ENCODE measurements at places on chromosomes 5 and 9. TPM values are rescaled to one million over a fixed set of nuclear protein-coding genes. Genes with fewer than 3 reads are reported as not detected.

DNA sequence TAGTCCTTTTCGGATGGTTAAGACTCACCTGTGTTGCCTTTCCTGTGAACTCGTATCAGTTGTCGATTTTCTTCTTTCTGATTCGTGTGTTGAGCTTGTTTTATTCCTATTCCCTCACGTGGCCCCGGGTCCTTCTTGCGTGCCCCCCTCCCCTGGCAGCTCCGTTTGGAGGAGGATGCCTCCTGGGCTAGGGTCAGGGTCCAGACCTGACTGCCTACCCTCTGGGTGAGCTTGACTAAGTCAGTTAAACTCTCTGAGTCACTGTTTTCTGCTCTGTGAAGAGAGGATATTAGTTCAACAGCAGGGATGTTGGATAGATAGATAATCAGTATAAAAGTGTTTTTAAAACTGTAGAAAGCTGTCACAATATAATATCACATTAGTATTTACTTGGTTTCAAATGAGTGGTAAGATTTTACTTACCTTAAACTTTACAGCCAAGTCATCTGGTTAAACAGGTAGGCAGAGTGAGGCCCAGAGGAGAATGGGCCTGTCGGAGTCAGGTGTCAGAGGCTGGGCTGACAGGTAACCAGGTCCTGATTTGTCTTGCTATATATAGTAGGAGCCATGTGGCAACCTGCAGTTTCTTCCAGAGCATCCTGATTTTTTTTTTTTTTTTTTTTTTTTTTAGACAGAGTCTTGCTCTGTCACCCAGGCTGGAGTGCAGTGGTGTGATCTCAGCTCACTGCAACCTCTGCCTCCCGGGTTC, 24.2 kb downstream of the PPARGC1B start:
- DNase-seq: no peak

DNA sequence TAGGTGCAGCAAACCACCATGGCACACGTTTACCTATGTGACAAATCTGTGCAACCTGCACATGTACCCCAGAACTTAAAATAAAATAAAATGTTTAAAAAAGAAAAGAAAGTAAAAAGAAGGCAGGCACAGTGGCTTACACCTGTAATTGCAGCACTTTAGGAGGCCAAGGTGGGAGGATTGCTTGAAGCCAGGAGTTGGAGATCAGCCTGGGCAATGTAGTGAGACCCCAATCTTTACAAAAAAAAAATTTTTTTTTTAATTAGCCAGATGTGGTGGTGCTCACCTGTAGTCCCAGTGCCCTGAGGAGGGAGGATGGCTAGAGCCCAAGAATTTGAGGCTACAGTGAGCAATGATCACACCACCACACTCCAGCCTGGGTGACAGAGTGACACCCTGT, 12.5 kb upstream of the LHFPL2 start:
- no peak for DNase-seq

- DNase-seq: no peak
Observed at GRCh38 chr5:123094237-123094918, 5.3 kb downstream of the PRDM6 start.

- DNase-seq: no peak
Observed at GRCh38 chr9:107397076-107398044, 92.2 kb downstream of the KLF4 start.

DNA sequence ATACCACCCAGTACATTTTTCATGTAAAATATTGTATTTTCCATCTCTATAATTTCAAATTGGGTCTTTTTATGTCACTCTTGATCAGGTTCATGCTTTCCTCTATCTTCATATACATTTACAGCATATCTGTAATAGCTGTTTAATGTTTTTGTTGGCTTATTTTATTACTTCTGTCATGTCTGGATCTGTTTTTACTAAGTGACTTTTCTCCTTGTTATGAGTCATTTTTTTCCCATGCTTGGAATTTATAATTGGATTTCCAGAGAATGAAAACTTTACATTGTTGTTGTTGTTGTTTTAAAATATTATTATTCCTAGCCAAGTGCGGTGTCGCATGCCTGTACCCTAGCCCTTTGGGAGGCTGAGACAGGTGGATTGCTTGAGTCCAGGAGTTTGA, 5.6 kb upstream of the ADAMTS19 start:
- DNase-seq: no peak

REEP2 gene
- 0.42 TPM for total RNA-seq

DNA sequence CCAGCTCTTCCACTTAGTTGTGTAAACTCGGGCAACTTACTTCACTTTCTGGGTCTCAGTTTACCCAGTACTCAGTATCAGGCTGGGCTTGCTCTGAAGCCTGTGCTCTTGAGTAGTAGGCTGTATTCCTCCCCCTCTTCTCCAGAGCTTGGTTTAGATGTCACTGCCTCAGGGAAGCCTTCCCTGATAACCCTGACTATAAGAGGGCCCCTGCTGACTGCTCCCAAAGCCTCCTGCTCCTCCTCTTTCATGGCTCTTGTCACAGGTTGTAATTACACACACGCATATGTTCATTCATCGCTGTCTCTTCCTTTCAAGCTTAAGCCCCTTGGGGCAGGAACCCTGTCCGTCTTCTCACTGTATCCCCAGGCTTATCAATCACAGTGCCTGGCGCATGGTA, 140.2 kb downstream of the RGS3 start:
- no peak for DNase-seq

DNA sequence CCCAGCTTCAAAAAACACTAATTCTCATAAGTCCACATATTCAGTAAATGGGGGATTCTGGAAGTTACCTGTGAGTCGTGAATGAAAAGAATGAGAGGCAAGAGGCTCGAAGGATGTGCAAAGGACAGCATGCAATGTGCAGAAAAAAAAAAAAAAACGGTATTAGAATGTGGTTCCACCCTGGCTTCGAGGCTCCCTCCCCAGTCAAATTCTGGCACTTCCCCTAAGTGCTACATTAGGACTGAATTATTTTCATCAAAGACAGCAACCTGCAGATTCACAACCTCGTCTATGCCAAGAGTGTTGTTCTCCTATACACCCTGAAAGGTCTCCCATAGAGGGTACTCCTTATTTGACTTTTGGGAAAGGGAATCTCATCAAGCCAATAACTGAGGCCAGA, 16.5 kb downstream of the CAPSL start:
- DNase-seq: no peak

MSMP gene
- total RNA-seq: not detected

DNA sequence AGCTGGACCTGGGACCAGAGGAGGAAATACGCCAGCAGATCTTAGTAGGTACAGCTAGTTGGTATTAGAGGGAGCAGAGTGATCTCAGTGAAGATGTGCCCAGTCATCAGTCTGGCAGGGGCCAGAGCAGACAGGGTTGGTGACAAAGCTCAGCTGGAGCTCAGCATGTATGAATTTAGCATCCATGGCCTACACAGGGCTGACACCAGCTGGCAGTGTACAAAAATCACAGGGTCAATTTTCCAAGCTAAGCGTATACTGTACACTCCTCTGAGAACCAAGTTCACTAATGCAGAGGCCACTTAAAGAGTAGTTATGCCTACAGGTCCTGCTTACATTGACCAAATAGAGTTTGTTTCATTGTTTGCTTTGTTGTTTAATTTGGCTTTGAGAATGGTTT, 146.6 kb downstream of the SLC24A2 start:
- no peak for DNase-seq

- DNase-seq: peak; percentile 70
Observed at GRCh38 chr5:39714036-39714698, 289.4 kb upstream of the DAB2 start.

PRRC2B gene
- total RNA-seq: 127 TPM

DNA sequence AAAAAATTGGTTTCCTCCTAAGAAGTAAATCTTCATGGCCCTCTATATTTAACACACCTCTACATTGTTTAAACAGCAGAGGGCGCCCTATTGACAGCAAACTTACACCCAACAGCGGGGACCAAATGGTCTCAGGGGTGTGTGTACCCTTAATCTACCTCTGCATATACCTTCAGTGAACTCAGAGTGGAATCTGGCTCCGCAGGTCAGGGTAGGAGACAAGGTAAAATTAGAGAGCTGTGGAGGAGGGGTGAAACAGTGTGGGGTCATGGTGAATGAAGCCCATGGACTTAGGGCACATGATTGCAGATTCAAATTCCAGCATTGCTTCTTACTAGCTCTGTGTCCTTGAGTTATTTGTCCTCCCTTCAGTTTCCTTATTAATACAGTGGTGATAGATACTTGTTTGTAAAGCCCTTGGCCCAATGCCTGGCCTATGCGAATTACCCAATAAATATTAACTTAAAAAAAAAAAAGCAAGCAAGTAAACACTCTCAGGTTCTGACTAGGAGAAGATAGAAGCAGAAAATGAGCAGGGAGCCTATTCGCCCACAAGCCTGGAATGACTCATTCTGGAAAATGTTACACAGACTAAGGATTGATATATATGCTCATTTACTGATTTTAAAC, 122.9 kb downstream of the CAVIN4 start:
- no peak for DNase-seq

GRCh38 chr5:138900281-138900965, 25.3 kb upstream of the LRRTM2 start:
- DNase-seq: no peak

DNA sequence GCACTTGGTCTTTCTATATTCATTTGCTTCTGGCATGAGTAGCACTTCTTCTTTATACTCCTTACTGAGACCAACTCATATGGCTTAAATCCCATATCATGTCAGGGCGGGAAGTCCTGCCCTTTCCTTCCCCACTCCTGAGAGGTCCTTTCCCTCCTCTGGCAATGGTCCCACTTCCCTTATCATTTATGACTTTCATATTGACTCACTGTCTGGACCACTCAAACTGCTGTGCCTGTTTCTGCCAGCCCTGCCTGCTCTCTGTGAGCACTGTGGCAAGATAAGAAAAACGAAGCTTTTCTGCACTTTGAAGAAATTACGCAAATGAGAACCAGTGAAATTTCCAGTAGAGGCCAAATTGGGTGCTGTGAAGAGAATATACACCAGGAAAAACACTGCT, 58.1 kb downstream of the ZNF474 start:
- DNase-seq: peak; percentile 68

DNA sequence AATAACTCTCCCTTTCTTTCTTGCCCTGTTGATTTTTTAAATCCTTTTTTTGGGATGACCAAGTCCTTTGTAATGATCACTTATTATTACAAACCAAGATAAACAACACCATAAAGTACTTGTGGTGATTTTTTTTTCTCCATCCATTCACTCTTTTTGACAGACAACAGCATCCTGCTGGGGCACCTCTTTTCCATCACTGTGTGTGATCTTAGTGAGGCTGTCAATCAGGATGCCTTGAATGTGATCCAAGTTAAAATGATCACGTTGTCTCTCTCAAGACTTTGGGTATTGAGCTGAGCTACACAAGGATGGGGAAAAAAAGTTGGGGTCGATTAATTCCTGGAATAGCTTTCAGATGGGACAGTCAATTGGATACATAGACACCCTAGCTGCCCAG, 73.6 kb upstream of the PPP2R2B start:
- DNase-seq: no peak

GLRA1 gene
- not detected for total RNA-seq

GRCh38 chr5:36606036-36606427, 374 bp upstream of the SLC1A3 start:
- no peak for DNase-seq

VCAN gene
- 27.2 TPM for total RNA-seq

SLC36A3 gene
- total RNA-seq: not detected

- DNase-seq: peak; percentile 26
Observed at GRCh38 chr9:5493679-5494511, 16.4 kb upstream of the PDCD1LG2 start.

DNA sequence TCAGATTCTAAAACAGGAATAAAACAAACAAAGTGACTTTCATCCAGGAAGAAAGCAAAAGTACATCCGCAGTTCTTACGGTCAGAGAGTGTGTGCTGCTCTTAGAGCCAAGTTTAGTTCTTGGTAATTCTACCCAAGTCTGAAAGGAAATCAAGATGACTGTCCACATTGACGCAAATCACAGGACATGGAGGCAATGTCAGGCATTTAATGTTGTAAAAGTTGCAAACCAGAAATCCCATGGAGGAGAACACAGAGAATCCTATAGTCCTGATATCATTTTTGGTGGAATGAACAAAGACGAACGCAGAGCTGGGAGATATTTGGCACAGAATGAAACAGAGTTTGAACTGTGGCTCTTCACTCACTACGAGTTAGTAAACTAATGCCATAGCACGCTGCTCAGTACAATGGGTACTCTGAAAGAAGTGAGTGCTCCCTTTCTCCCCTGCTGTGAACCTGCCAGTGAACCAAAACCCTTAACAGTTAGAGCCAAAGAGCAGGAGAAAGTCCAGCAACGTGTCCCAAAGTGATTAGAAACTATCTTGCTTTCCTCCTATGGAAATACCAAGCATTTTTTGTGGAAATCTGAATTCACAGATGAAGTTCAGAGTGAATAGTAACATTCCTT, 74.3 kb downstream of the MUSK start:
- no peak for DNase-seq

- no peak for DNase-seq
Observed at GRCh38 chr5:172694061-172694460, 53.0 kb downstream of the NEURL1B start.

TIMD4 gene
- total RNA-seq: 0.42 TPM

- DNase-seq: no peak
Observed at GRCh38 chr9:109781086-109781485, 1.1 kb downstream of the PALM2AKAP2 start.

DNA sequence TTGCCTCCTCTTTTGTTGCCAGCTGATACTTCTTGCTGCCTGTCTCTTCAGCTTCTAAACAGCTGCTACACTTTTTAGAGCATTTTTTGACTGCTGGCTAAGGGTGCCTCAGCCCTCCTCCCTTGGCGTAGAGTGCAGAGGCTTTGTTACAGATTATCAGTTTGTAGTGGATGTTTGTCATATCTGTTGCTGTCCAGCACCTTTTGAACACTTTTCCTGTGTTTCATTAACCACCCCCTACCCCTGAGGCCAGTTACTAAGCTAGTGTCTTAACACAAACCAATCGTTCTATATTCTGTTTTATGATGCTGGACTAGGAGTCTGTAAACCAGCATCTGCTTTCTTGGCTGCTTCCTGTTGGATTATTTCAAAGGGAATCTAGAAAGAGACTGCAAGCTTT, 441.5 kb downstream of the DNAH5 start:
- DNase-seq: no peak

GRCh38 chr5:116440457-116441001, 134.1 kb downstream of the SEMA6A start:
- no peak for DNase-seq

DNA sequence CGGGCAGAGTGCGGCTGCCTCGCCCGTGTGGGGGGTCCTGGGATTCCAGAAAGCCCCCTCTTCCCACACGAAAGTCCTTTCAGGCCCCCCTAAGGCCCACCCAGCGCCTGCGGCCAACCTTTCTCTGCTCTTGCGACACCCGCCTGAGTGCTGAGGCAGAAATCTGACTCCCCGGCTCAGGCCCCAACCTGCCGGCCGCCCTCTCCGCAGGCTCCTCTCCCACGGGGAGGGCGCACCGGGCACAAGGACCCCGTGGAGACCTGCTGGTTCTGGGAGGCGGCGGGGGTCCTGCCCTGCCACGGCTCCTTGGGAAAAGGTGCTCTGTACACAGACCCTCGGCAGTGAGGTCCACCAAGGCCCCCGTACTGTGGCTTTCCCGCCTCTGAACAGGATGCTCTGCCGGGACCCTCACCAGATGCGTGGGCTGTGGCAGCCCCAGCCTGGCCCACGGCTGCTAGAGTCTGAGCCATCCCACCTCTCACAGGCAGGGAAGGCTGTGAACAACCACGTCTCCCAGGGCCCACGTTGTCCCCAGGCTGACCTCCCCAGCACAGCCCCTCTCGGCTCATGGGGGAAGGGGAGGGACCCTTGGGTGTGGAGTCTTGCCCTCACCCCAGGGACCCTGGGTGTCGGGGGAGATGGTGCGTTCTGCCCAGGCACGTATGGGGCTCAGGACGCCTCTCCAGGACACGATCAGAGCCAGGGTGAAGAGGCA, 41.5 kb upstream of the EGFL7 start:
- DNase-seq: no peak

- DNase-seq: no peak
Observed at GRCh38 chr9:99253134-99253533, 31.1 kb downstream of the SEC61B start.

GRCh38 chr9:105331160-105331559, 86.7 kb downstream of the SLC44A1 start:
- no peak for DNase-seq

Measured in colonic mucosa (tissue), 4 donors.